CD4-positive, alpha-beta T cell treated with Interleukin-6 for 4 hours (primary cell): ENCODE measurements at places on chromosomes 1 and 21.

GRCh38 chr1:183635099-183635605, 431 bp downstream of the ARPC5 start:
- DNase-seq, result peak; percentile 18

- DNase-seq, result no peak
Measured at GRCh38 chr1:31783846-31784245, 19.7 kb upstream of the ADGRB2 start.

DNA sequence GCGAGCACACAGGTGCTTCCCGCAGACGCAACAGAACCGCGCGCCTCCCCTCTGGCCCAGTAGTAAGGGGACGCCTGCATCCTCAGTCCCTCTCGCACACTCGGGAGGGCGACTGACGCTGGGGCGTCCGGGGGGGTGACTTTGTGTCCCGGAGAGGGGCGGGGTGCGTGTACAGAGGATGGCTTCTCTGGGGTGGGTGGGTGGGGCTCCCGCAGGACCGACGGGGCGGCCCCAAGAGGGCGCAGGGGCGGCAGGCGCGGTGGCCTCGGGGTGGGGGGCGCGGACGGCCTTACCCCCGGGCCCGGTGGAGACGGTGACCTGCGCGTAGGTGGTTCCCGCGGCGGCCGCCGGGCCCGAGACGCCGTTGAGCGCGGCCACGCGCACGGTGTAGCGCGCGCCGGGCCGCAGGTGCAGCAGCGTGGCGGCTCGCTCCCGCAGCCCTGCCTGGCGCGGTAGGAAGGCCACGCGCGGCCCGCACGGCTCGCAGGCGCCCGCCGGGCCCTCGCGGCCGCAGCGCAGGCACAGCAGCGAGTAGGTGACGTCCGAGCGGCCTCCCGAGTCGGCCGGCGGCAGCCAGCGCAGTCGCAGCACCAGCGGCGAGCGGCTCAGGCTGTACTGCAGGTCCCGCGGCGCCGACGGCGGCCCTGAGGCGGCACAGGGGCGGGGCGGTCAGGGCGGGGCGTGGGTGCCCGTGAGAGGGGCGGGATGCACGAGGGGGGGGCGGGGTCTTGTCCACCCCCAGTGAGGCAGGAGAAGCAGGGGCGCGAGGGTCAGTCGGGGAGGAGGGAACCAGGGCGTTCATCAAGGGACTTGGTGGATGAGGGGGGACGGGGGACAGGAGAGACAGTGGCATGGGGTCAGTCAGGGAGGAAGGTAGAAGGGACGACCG, 12.1 kb downstream of the EPHA10 start:
- no peak for DNase-seq

DNA sequence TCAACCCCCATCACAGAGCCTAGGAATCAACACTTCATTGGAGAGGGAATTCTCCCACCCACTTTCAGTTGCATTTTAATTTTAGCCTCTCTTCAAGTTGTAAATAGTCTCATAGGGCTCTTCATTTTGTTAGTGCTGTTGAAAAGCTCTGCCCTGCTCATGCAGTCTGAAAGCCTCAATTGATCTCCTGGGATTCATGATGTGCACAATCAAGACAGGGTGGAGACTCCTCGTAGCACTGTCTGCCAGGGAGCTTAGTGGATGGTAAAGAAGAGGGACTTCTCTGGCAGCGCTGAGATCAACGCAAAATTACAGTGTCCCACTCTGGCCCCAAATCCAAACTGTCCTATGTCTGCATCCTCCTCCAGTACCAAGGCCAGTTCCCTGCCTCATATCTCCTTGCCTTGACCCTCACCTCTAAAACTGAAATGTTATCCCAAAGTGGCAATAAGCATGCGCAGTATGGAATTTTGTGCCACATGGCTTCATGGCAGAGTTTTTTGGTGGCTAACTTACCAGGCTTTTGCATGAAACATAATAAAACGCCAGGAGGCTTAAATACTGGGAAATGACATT, 282.2 kb downstream of the CACNA1E start:
- no peak for DNase-seq

DNA sequence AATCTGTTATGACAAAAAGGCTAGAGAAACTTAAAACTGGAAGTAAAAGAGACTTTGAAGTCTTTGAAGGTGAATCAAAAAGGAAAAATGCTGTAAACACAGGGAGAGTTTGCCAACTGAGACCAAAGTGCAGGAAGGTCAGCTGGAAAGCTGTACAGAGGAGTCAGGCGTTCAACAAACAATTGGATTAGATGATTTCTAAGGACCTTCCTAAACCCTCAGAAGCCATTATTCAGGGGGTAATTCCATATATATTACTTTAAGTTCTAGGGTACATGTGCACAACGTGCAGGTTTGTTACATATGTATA, 156.8 kb downstream of the ZBTB18 start:
- no peak for DNase-seq

- no peak for DNase-seq
Measured at GRCh38 chr1:53964109-53964508, 18.0 kb downstream of the LRRC42 start.

DNA sequence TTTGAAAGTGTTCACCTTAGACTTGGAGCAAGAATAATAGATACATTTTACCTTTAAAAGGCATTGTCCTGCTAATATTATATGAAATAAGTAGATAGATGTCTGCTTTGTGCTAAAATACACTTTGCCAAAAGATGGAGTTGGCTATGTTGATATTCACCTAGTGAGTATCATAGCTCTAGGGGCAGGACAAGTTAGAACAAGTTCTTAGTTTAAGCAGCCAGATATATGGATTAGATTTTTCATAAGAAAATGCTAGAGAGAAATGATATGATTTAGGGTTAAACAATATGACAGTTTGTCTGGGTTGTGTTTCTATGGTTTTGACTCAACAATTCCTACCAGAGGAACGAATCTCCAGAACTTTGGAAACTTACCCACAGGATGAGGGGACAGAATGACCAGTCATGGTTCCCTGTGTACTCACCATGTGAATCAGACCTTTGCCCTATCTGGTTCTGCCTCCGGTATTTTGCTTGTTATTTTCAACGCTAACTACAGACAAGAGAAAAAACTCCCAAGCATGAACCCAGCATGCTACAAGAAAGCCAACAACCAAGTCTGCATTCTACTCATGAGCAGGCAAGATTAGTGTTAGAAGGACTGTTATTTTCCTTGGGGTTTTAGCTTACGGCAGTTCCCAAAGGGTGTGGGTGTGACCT, 1.7 kb downstream of the F5 start:
- peak; percentile 12 for DNase-seq

DNA sequence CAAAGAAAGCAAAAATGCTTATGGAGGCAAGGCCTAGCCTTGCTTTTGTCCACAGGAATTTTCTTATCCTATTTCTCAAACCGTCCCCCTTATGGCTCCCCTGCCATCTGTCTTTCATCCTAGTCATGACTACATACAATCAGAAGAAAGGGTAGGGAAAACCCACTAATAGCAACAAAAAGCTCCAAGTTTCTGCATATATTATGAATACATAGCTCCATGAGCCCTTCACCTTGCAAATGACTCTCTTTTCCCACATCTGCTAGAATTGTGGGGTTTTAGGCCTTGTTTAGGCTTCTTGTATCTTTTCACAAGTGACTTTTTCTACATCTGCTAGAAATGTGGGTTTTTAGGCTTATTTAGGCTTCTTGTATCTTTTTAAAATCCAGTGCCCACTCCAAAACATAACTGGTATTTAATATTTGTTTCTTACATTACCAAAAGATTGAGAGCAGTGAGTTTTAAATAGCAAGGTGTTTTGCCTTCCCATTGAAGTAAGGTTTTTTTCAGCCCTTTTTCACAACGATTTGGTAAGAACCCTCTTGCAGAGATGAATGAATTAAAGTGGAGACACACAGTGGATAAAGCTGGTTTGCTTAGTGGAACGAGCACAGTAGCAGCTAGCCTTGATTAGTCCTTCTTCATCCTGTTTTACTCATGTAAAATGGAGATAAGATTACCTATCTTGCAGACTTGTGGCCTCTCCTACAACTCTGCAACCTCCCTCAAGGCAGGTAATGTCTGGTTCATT, 4.4 kb downstream of the GADD45A start:
- DNase-seq, result no peak

GRCh38 chr1:172041742-172042141, 200.4 kb downstream of the DNM3 start:
- DNase-seq, result no peak

- DNase-seq, result no peak
Measured at GRCh38 chr1:33374336-33375105, 53.6 kb upstream of the A3GALT2 start.

- no peak for DNase-seq
Measured at GRCh38 chr1:155037043-155037442, 3.4 kb downstream of the DCST1 start.

DNA sequence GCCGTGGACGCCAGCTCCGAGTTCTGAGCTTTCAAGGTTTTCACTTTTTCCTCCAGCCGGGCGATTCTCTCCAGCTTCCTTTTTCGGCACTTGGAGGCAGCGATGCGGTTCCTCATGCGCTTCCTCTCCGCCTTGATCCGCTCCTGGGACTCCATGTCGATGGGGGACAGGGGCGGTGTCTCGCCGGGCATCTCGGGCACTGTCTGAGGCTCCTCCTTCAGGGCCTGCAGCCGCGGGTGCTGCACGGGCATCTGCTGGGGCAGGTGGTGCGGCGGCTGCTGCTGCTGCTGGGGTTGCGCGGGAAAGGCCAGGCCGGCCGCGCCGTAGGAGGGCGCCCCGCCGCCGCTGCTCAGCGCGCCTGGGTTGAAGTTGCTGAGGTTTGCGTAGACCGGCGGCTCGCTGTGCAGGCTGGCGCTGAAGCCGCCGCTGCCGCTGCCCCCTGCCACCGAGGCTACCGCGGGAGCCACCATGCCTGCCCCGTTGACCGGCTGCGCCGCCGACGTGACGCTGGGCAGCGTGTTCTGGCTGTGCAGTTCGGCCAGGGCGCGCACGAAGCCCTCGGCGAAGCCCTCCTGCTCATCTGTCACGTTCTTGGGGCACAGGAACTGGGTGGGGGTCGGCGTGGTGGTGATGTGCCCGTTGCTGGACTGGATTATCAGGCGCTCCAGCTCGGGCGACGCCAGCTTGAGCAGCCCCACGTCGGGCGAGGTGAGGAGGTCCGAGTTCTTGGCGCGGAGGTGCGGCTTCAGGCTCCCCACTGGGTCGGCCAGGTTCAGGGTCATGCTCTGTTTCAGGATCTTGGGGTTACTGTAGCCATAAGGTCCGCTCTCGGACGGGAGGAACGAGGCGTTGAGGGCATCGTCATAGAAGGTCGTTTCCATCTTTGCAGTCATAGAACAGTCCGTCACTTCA, 1.4 kb downstream of the JUN start:
- DNase-seq, result peak; percentile 72
